Stomach (tissue), 19 donors: ENCODE measurements at places on chromosomes 6 and 20. TPM values are rescaled to one million over a fixed set of nuclear protein-coding genes. Genes with fewer than 3 reads are reported as not detected.

DNA sequence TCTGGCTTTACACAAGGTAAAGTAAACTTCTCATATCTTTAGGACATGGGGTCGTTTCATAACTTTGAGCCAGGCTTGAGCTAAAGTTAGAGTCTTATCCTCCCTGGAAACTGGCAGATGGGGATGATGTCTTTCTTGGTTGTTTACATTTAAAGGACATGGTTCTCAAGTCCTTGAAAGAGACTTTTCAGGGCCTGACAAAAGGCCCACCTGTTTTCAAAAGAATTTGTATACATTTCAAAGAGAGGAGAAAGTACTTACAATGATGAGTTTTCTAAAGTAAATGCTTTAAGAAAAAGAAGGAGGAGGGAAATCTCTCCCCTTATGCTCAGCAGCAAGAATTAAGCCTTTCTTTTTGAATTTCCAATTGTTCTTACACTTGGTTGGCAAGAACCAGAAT, 45.7 kb upstream of the TINAG start:
- no peaks in the 10 kb centered on the region for H3K36me3 ChIP-seq
- DNase-seq, result no peak
- no peaks in the 10 kb centered on the region for H3K4me1 ChIP-seq
- no peak overlapping the region for H3K4me3 ChIP-seq
- H3K27ac ChIP-seq, result no peak overlapping the region

- peaks cover 6% of the 10 kb centered on the region for H3K4me1 ChIP-seq
- peak overlapping the region; percentile 64 for H3K4me3 ChIP-seq
- peak overlapping the region; percentile 84 for H3K27ac ChIP-seq
- H3K27me3 ChIP-seq, result peaks cover 13% of the 10 kb centered on the region
- DNase-seq, result peak; percentile 48
- no peaks in the 10 kb centered on the region for H3K36me3 ChIP-seq
Measured at GRCh38 chr6:83431545-83432155, 799 bp upstream of the ME1 start.

- no peaks in the 10 kb centered on the region for H3K36me3 ChIP-seq
- no peaks in the 10 kb centered on the region for H3K4me1 ChIP-seq
- H3K4me3 ChIP-seq, result no peak overlapping the region
- no peak overlapping the region for H3K27ac ChIP-seq
- no peaks in the 10 kb centered on the region for H3K27me3 ChIP-seq
Measured at GRCh38 chr6:140671926-140672325, 1297.5 kb upstream of the CITED2 start.

GRCh38 chr6:154773610-154774089, 40.4 kb downstream of the SCAF8 start:
- no peak overlapping the region for H3K4me3 ChIP-seq
- no peak for DNase-seq
- H3K27me3 ChIP-seq, result no peaks in the 10 kb centered on the region
- peaks cover 3% of the 10 kb centered on the region for H3K4me1 ChIP-seq
- no peak overlapping the region for H3K27ac ChIP-seq

DNA sequence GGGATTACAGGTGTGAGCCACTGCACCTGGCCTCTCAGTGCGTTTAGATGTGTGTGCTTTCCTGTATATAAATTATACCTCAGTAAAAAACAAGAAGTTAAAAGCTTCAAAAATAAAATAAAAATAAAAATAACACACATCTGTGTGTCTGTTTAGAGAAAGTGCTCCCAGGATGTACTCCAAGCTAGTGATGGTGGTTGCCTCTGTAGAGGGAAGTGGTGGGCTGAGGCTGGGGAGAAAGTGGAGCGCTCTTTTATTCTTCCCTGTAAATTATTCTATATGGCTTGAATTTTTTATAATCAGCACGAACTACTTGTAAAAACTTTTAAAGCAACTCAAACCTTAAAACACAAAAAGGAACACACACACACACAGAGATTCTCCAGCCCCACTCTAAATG, 29.0 kb downstream of the PTGIS start:
- H3K36me3 ChIP-seq, result peaks cover 13% of the 10 kb centered on the region
- no peaks in the 10 kb centered on the region for H3K4me1 ChIP-seq
- no peaks in the 10 kb centered on the region for H3K27me3 ChIP-seq
- H3K4me3 ChIP-seq, result no peak overlapping the region
- no peak overlapping the region for H3K27ac ChIP-seq

DNA sequence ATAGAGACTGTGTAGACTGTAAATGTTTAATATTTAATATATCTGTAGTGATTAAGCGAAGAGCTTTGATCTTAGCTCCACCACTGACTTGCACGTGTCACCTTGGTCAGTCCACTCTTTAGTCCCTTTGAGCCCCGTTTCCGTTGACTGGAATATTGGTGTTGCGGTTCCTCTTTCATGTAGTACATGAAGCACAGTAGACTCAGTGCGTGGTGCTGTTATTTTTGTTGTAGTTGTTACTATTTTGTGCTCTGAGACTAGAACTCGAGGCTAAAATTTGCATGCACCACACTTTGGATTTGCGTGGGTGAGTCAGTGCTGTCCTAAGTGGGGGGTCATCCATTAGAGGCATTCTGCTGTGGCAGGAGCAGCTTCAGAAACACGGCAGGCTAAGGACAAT, 291.4 kb downstream of the QKI start:
- DNase-seq, result no peak
- no peaks in the 10 kb centered on the region for H3K4me1 ChIP-seq
- no peak overlapping the region for H3K27ac ChIP-seq
- H3K27me3 ChIP-seq, result no peaks in the 10 kb centered on the region
- H3K4me3 ChIP-seq, result no peak overlapping the region
- no peaks in the 10 kb centered on the region for H3K36me3 ChIP-seq

- no peak overlapping the region for H3K4me3 ChIP-seq
- no peak for DNase-seq
- no peak overlapping the region for H3K27ac ChIP-seq
- peaks cover 8% of the 10 kb centered on the region for H3K4me1 ChIP-seq
Measured at GRCh38 chr6:53623497-53623896, 42.1 kb downstream of the KLHL31 start.

DNA sequence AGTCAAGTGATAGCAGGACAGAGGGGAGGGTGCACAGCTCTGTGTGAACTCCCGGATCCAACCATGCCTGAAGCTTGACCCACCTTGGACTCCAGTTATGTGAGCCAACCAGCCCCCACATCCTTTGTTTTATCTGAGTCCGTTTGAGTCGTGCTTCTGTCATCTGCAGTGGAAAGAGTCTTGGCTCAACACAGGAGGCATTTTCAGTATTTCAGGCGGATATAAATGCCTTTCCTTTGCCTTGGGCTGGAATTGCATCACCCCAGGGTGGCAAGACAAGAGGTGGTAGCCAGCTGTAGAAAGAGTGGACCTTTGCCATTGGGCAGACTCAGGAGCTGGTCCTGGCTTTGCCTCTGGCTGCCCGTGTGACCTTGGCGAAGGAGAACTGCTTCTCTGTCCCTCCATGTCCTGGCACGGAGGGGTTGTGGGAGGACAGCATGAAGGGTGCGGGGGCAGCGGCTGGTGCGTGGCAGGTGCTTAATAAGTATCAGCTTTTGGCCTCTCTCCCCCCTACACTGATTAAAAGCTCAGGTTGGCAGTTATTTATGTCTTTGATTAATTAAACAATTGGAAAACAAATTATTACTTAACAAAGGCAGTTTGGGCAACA, 42.6 kb upstream of the APCDD1L start:
- DNase-seq, result no peak
- peaks cover 8% of the 10 kb centered on the region for H3K4me1 ChIP-seq
- no peaks in the 10 kb centered on the region for H3K27me3 ChIP-seq
- no peaks in the 10 kb centered on the region for H3K36me3 ChIP-seq
- H3K27ac ChIP-seq, result no peak overlapping the region

GRCh38 chr6:56046576-56046975, 171.2 kb upstream of the BMP5 start:
- no peak overlapping the region for H3K4me3 ChIP-seq
- H3K4me1 ChIP-seq, result no peaks in the 10 kb centered on the region
- no peaks in the 10 kb centered on the region for H3K36me3 ChIP-seq
- no peak overlapping the region for H3K27ac ChIP-seq
- H3K27me3 ChIP-seq, result no peaks in the 10 kb centered on the region

DNA sequence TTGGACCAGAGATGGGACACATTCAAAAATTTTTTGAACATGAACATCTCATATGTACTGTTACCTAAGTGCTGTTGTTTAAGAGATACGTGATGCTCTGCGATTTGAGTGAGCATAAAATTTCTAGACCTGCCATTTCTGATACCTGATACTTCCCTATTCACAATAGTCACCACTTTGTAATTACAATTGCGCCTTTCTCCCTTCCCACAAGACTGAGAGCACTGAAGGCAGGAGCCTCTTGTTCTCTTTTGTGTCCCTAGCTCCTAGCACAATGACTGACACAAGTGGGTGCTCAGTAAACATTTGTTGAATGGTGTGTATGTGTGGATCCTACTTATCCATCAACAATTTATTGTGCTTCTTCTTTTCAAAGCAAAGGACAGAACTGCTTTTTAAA, 92.8 kb upstream of the TMEM30A start:
- H3K27ac ChIP-seq, result no peak overlapping the region
- no peaks in the 10 kb centered on the region for H3K27me3 ChIP-seq
- H3K4me3 ChIP-seq, result no peak overlapping the region

DNA sequence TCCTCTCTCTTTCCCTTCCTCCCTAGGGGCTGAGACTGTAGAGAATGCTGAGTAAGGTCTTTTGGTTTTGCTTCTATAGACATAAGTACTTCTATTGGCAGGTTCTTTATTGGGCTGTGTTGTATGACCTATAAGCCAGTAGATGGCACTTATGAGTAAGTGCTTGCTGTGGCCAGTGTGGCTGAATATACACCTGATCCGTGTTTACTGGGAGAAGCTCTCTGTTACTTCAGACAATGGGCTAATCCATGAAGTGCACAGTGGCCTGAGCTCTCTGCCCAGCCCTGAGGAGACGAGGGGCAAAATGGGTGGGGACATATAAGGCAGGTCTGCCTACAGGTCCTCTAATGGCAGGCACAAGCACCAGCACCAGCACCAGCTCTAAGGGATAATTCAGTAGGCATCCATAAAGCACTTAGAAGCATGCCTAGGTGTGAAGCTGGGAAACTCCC, 610.3 kb downstream of the RNF144B start:
- no peak overlapping the region for H3K27ac ChIP-seq
- no peak overlapping the region for H3K4me3 ChIP-seq
- no peaks in the 10 kb centered on the region for H3K27me3 ChIP-seq
- no peak for DNase-seq
- H3K36me3 ChIP-seq, result no peaks in the 10 kb centered on the region
- H3K4me1 ChIP-seq, result no peaks in the 10 kb centered on the region

DNA sequence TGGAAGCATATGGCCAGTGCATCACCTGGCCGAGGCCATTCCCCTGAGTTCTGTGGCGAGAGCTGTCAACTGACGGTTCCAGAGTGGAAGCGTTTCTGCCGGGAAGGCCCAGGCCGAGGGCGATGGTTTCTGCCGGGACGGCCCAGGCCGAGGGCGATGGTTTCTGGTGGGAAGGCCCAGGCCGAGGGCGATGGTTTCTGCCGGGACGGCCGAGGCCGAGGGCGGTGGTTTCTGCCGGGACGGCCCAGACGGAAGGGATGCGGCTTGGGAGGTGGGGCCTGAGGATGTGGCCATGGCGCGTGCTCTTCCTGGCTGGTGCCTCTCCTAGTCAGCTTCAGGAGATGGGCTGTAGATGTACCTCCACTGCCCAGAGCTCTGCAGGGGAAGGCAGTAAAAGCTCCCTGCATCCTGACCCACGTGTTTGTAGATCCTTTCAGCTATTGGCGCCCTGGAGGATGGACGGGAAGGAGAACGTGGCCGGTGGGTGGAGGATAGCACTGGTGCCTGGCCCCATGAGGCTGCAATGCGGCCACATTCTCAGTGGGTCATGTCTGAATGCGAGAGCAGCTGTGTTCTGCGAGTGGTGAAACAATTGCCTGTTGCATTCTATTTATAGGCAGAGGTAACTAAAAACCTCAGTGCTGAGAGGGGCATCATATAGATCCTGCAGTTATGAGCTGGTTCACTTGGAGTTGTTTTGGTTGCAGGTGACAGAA, 12.8 kb downstream of the TPD52L2 start:
- H3K4me1 ChIP-seq, result peaks cover 8% of the 10 kb centered on the region
- H3K27me3 ChIP-seq, result no peaks in the 10 kb centered on the region
- peaks cover 53% of the 10 kb centered on the region for H3K36me3 ChIP-seq
- DNase-seq, result no peak
- no peak overlapping the region for H3K4me3 ChIP-seq

DNA sequence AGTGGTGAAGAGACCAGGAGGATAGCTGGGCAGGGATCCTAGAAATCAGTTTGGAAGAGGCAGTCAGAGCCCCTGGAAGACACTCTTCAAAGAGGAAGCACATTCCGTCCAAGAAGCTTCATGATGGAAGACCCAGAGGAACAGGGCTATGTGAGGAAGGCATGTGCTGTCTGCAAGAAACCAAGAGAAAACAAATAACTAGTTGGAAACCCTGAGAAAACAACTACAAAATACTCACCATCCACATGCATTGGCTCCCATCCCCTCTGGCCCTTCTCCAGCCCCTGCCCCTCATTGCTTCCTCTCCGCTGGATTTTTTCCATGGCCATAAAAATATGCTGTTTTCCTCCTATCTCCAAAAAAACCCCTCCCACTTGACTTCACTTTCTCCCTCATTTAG, 40.9 kb upstream of the SMOC2 start:
- DNase-seq, result no peak
- no peaks in the 10 kb centered on the region for H3K36me3 ChIP-seq
- H3K4me1 ChIP-seq, result no peaks in the 10 kb centered on the region
- no peak overlapping the region for H3K4me3 ChIP-seq
- no peaks in the 10 kb centered on the region for H3K27me3 ChIP-seq

DNA sequence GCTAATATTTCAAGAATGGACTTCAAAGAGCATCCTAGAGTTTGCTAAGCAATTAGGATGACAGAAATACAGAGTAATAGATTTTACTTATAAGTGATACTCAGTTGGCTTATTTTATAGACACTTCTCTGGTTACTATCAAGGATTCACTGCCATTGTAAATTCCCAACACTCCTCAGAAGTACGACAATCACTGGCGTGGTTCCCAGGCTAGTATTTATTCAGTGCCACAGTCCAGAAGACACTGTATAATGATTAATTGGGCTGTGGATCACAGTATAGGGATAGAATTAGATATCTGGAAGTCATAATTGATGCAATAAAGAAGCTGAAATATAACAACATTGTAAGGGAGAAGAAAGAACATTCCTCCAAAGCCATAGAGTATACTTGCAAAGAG, 15.7 kb downstream of the MANEA start:
- peaks cover 4% of the 10 kb centered on the region for H3K36me3 ChIP-seq
- no peak overlapping the region for H3K27ac ChIP-seq
- no peak overlapping the region for H3K4me3 ChIP-seq
- no peaks in the 10 kb centered on the region for H3K27me3 ChIP-seq
- H3K4me1 ChIP-seq, result no peaks in the 10 kb centered on the region
- no peak for DNase-seq

Gene ELOVL2
- polyA plus RNA-seq, result not detected

Gene VWA7
- 1.3 TPM for polyA plus RNA-seq

Gene TINAG
- not detected for polyA plus RNA-seq

Gene SRMS
- not detected for polyA plus RNA-seq

Gene GRM1
- not detected for polyA plus RNA-seq

Gene MRPS26
- 82.8 TPM for polyA plus RNA-seq

Gene THBS2
- polyA plus RNA-seq, result 0.87 TPM

Gene RFX6
- 2.3 TPM for polyA plus RNA-seq
